ENCODE measurements at places on chromosomes 13 and 19. TPM values are rescaled to one million over a fixed set of nuclear protein-coding genes. Genes with fewer than 3 reads are reported as not detected.

GRCh38 chr13:84812078-84812477 is 929.8 kb upstream of the SLITRK1 start:
- no peak for DNase-seq

The CEACAM4 gene
- not detected for total RNA-seq

DNA sequence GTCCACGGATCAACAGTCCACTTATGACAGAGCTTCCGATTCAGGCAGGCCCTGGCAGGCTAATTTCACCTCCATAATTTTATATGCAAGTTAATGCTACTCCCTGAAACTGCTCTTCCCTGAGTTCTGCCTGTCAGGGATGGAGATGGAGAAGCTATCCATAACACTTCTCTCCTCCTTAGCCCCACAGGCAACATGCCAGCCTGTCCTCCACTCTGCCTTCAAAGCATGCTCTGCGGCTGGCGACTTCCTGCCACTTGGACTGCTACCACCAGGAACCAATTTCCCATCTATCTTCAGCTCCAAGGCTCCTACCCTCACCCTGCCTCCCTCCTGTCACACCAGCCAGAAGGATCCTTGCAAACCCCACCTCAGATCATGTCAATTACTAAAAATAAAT is 35.4 kb downstream of the GSX1 start:
- no peak for DNase-seq

DNA sequence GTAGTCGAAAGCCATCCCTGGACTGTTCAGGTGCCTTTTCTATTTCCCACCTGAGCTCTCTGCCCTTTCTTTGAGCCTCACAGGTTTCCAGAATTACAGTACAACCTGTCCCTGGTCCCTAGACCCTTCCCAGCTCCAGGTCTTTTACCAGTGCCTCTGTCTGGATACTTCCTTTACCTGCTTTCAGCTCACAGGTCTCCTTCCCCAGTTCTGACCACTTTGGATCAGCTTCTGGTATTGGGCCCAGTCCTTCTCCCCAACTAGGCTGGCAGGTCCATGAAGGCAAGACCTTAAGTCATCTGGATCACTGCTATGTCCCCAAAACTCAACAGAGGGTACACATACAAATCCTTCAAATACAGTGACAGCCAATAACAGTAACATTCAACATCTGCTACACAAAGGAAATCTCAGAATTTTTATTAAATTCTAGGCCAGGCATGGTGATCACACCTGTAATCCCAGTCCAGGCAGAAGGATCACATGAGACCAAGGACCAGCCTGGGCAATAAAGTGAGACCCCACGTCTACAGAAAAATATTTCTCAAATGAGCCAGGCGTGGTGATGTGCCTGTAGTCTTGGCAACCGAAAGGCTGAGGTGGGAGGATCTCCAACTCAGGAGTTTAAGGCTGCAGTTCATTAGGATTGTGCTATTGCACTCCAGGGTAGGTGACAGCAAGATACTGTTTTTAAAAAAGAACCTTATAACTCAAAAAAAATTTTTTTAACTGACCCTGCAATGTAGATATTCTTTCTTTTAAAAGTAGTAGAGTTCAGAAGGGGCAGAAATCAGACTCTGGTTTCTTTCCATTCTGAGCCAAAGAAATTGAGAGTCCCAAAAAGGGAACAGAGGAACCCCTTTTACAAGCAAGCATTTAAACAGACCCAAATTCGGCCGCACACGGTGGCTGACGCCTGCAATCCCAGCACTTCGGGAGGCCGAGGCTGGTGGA is 1.3 kb downstream of the RPS16 start:
- no peak for DNase-seq

GRCh38 chr13:32829269-32829668 is 187.0 kb upstream of the KL start:
- no peak for DNase-seq

- no peak for DNase-seq
These were observed 1745.4 kb downstream of the SLITRK1 start for GRCh38 chr13:82136880-82137279.

GRCh38 chr13:23699271-23699670 is 129.1 kb downstream of the TNFRSF19 start:
- DNase-seq, result no peak

The ZNF729 gene
- total RNA-seq, result not detected

DNA sequence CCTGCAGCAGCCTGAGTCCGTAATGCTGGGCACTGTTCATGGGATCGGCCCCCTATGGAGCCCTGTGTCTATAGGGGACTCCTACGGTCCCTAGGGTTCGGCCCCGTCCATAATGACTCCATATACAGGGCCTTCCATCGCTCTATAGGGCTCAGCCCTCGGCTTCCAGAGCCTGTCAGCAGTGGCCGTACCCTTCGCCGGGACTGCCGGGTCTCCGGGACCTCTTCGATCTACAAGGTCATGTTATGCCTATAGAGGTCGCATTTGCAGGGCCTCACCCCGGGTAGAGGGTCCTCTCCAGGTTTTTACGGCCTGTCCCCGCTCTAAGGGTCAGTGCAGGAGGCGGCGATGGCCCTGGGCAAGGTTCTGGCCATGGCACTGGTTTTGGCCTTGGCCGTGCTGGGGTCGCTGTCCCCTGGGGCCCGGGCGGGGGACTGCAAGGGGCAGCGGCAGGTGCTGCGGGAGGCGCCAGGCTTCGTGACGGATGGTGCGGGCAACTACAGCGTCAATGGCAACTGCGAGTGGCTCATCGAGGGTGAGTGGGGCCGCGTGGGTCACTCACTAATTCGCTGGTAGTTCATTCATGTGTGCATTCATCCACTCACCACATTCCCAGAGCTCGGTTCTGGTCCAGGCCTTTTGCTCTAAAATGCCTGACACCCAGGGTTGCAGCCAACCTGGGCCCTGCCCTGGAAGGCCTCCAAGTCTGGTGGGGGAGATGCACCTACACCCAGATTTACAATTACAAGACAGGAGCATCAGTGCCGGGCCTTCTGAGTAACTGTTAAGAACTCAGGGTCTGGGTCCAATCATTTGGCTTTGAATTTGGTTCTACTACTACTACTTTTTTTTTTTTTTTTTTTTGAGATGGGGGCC is 699 bp downstream of the MEGF8 start:
- DNase-seq, result no peak

- no peak for DNase-seq
These were observed 10.6 kb upstream of the ZNF556 start for GRCh38 chr19:2856457-2857050.

GRCh38 chr19:30873003-30873402 is 476.2 kb downstream of the TSHZ3 start:
- no peak for DNase-seq

DNA sequence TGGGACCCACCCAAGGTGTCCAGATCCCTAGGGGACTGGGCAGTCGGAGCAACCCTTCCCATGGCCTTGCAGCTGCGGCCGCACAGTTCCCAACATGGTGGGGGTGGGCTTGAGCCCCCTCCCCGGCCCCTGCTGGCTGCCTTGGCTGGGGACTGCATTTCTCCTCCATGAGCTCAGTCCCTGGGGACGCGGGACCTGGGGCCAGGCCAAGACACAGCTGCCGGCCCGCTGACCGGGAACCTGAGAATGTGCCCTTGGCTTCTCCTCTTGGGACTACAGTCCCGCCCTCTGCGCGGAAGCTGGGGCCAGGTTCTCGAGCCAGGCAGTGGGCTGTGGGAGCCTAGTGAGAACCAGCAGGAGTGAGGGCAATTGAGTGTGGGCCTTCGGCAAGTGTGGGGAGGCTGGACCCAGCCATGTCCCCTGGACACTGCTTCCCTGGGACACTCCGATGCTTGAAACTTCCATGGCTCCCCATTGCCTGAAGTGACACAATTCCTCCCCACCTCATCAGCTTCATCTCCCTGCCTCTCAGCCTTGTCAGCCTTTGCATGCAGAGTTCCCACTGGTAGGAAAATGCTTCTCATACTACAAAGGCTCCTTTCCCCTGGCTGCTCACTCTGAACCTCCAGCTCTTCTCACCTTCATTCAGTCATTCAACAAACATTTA is 13.1 kb upstream of the NOTCH3 start:
- no peak for DNase-seq

DNA sequence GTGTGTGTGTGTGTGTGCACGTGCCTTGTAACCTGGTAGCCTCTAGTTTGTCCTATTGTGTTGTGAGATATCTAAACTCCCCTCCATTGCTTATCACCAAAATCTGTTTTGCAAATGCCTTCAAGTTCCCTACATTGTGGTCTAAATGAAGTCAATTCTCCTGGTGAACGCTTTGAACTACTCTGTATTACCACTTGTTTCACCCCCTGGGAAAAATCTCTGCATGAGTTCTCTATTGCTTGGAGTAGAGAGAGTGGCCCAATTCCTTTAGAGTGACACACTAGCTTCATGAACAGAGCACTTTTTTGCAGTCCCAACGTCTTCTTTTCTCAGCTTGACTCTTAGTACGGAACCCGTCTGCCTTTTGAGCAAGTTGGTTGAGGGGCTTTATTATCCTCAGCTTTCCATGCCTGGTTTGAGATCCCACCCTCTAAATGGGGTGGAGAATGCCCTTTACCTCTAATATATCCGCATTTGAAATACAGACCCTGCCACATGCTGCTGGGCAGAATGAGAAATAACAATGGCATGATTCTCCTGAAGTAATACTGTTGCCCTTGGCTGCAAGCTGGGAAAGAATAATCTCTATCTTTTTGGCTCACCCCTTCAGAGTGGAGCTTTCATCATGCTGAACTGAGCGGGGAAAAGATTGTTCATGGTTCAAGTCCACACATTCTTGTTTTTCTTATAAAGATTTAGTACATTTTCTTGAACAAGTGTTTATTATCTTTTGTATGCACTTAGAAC is 2545.3 kb downstream of the PCDH9 start:
- DNase-seq, result no peak

DNA sequence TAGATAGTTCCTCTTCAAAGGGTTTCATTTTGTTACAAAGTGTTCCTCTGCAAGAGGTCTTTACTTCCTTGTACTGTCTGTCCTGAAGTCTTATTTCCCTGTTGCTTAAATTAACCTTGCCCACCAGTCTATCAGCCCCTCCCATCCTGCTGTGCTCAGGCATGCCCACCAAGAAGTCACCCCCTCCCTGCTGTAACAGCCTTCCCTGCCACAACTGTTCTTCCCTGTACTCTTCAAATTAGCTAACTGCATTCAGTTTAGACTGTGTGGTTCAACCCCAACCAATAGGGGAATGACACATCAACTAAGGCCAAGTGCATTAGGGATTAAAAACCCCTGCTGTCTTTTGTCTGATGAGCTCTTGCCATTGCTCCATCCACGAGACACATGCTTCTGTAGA is 34.4 kb upstream of the ZNF562 start:
- no peak for DNase-seq

DNA sequence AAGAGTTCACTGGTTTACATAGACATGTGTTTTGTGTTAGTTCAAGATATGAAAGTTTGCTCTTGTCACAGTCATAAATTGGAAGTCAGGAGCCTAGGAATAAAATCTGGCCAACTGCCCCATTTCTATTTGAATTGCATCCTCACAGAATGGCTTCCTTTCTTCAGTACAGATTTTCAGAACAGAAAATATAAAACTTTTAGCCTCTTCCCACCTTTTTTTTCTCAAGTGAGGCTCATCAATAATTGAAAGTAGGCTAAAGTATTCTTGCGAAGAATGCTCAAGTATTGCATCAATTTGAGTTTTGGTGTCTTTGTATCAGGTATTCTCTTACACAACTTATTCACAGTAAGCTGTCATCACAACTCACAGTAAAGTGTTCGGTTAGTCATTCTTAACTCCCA is 802.7 kb downstream of the PCDH9 start:
- no peak for DNase-seq

DNA sequence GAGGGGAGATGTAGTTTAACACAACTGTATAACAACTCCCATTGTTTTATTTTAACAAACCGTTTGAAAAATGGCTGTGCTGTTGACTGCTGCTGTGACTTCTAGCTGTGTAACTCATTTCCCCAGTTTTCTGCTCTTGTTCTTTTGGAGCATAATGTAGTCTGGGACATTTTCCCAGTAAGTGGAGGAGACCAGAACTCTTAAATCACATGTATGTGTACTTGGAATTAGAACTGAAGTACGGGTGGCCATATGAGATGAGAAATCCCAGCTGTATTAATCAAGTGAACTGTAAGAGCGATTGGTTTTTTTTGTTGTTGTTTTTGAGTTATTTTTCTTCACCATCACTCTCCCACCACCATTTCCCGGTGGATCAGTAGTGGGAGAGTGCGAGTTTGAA is 49.4 kb upstream of the RNF113B start:
- no peak for DNase-seq
